Sigmoid colon (tissue), 7 donors: ENCODE measurements at places on chromosomes 2 and 18. TPM values are rescaled to one million over a fixed set of nuclear protein-coding genes. Genes with fewer than 3 reads are reported as not detected.
A peak's percentile ranks its signal among the peaks of the same experiment; 100 is the strongest.

GRCh38 chr2:203052539-203052938, 37.9 kb downstream of the NBEAL1 start:
- H3K4me1 ChIP-seq: no peaks in the 10 kb centered on the region
- H3K27me3 ChIP-seq: no peaks in the 10 kb centered on the region
- no peaks in the 10 kb centered on the region for H3K36me3 ChIP-seq
- H3K4me3 ChIP-seq: no peak overlapping the region
- no peak for DNase-seq
- H3K27ac ChIP-seq: no peak overlapping the region

DNA sequence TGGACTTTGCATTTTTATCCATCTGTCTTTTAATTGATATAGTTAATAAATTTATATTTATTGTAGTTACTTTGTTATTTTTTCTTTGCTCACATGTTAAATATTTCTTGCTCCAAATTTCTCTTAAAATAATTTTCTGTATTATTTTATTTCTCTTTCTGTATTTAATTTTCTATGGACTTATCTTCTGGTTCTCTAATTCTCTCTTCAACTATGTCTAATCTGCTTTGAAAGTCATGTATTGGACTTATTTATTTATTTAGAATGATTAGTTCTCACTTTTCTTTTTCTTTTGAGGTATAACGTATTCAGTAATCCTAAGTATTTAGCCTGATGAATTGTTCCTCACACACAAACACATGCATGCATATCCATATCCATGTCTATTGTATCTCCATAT, 53.1 kb downstream of the ASB1 start:
- peaks cover 14% of the 10 kb centered on the region for H3K4me1 ChIP-seq
- no peak overlapping the region for H3K27ac ChIP-seq
- H3K36me3 ChIP-seq: no peaks in the 10 kb centered on the region

- H3K27ac ChIP-seq: no peak overlapping the region
- H3K4me1 ChIP-seq: no peaks in the 10 kb centered on the region
- DNase-seq: no peak
Observed at GRCh38 chr2:136332436-136333095, 214.6 kb upstream of the CXCR4 start.

- H3K27me3 ChIP-seq: no peaks in the 10 kb centered on the region
- H3K27ac ChIP-seq: peak overlapping the region; percentile 91
- peaks cover 39% of the 10 kb centered on the region for H3K4me1 ChIP-seq
- peak overlapping the region; percentile 81 for H3K4me3 ChIP-seq
- DNase-seq: peak; percentile 69
- H3K36me3 ChIP-seq: peaks cover 6% of the 10 kb centered on the region
Observed at GRCh38 chr2:231199219-231199618, 788 bp downstream of the ARMC9 start.

- no peak overlapping the region for H3K4me3 ChIP-seq
- no peaks in the 10 kb centered on the region for H3K27me3 ChIP-seq
- H3K4me1 ChIP-seq: no peaks in the 10 kb centered on the region
- H3K27ac ChIP-seq: no peak overlapping the region
Observed at GRCh38 chr2:193542762-193543161, 1348.0 kb upstream of the TMEFF2 start.

DNA sequence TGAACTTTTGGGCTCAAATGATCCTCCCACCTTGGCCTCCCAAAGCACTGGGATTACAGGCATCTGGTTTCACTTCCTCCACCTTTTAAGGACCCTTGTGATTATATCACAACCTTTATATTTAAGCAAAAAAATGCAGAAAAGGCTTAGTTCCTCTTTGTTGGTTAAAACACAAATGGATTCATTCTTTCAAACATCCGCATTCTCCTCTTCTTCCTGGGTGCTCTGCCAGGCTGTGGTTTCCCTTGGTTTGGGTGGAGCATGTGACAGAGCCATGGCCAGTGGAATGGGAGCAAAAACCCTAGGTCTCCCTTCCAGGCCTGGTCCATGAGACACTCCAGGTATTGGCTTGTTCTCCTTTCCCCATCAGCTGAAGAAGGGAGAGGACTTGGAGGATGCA, 9.9 kb upstream of the SLC66A3 start:
- no peak overlapping the region for H3K4me3 ChIP-seq
- no peak for DNase-seq
- H3K27me3 ChIP-seq: no peaks in the 10 kb centered on the region

DNA sequence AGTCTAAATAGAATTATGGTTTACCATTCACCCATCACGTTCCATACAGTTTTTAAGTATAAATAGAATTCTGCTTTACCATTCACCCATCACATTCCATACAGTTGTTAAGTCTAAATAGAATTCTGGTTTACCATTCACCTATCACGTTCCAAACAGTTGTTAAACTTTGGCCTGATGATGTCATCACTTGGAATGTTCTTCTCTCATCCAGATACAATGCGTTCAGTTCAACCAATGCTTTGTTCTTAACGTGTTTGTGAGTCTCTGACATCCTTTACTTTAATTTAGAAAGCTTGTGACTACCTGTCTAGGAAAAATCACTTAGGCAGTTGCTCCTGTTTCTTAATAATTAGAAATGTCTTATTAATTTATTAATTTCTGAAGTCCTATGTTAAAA, 236.3 kb upstream of the RASGRP3 start:
- H3K4me3 ChIP-seq: no peak overlapping the region
- no peaks in the 10 kb centered on the region for H3K36me3 ChIP-seq
- DNase-seq: no peak
- H3K27ac ChIP-seq: no peak overlapping the region
- peaks cover 9% of the 10 kb centered on the region for H3K4me1 ChIP-seq

- H3K4me3 ChIP-seq: no peak overlapping the region
- no peaks in the 10 kb centered on the region for H3K27me3 ChIP-seq
- H3K4me1 ChIP-seq: no peaks in the 10 kb centered on the region
Observed at GRCh38 chr2:53230691-53231090, 536.9 kb upstream of the CHAC2 start.

DNA sequence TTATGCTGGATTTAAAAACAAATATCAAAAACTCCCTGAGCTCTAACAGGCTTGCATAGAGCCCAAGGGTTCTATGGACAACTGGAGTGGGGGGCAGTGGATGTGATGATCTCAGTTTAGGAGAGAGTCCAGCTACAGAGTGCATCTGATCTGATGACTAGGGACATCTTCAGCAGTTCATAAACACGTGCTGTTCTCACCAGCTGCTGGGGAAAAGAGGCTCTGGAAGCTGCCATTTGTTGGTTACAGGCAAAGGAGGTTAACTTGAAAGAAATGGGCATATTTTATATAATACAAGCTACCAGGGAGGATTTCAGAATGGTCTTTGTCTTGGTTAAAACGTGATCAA, 36.0 kb upstream of the ZNF396 start:
- H3K4me1 ChIP-seq: peaks cover 2% of the 10 kb centered on the region
- DNase-seq: no peak
- no peak overlapping the region for H3K27ac ChIP-seq
- no peak overlapping the region for H3K4me3 ChIP-seq

- no peak overlapping the region for H3K4me3 ChIP-seq
- no peaks in the 10 kb centered on the region for H3K4me1 ChIP-seq
- no peak overlapping the region for H3K27ac ChIP-seq
Observed at GRCh38 chr2:11678306-11678960, 8.4 kb upstream of the NTSR2 start.

DNA sequence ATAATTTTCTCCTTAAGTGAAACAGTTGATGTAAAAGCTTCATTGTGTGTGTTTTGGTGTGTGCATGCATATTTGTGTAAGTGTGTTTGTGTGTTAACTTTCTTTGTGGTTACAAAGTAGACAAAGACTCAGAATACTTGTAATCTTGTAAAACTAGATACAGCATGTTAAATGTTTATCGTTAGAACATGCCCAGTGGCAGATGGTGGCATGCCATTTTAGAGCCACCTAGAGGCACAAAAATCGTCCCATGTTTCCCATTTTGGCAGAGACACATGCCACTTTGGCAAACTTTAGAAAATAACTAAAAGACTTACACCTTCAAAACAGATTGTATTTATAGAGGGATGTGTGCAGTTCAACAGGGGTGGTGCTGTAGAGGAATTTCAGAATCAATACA, 224.1 kb downstream of the LRP1B start:
- H3K36me3 ChIP-seq: no peaks in the 10 kb centered on the region
- H3K4me1 ChIP-seq: no peaks in the 10 kb centered on the region
- DNase-seq: no peak

DNA sequence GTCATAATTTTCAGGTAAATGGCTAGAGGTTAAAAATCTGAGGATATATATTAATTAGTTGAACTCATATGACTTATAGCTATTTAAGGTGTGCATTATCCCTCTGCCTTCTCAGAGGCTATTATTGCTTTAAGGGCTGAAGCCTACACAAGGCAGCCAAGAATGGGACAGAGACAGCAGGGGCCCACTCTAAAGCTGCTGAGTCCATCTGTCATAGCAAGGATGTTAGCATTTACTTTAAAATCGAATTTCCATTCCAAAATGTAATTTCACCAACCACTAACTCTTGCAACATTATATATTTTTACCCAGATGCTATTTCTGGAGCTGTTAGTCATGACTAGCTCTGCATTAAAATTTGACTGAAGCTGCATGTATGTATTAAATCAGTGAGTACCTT, 236.3 kb upstream of the FSIP2 start:
- H3K27ac ChIP-seq: no peak overlapping the region
- H3K36me3 ChIP-seq: no peaks in the 10 kb centered on the region
- no peak for DNase-seq
- no peaks in the 10 kb centered on the region for H3K4me1 ChIP-seq
- H3K4me3 ChIP-seq: no peak overlapping the region
- H3K27me3 ChIP-seq: no peaks in the 10 kb centered on the region

GRCh38 chr2:229301237-229301636, 30.1 kb upstream of the PID1 start:
- H3K27ac ChIP-seq: no peak overlapping the region
- no peak for DNase-seq
- no peaks in the 10 kb centered on the region for H3K27me3 ChIP-seq
- no peaks in the 10 kb centered on the region for H3K36me3 ChIP-seq

DNA sequence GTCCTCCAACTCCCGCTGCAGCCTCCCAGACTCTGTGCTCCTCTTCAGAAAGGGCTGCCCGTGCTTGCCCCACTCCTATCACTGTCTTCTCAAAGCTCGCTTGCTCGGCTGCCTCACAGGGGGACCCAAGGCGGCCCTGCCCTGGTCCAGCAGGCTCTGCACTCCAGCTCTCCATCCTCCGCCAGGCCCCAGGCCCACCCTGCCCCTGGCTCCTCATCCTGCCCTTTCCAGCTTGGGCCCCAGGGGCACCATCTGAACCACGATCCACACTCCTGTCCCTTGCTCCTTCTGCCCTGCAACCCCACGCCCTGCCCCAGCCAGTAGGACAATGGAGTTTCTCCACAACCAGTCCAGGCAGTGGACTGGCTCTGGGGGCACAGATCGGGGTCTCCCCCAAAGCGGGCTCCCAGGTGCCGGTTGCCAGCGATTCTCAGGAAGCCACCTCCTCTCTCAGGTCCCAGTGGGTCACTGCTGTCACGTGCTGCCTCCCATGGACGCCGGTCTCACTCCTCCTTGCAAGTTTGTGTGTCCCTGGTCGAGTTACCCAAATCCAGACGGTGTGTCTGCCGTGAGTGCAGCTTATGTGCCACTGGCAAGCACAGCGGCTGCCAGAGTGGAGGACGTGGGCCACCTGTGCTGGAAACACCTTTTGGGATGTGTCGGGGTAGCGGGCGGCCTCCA, 238.5 kb downstream of the HDAC4 start:
- peak; percentile 61 for DNase-seq
- H3K4me1 ChIP-seq: peaks cover 35% of the 10 kb centered on the region
- no peak overlapping the region for H3K4me3 ChIP-seq
- no peak overlapping the region for H3K27ac ChIP-seq
- peaks cover 56% of the 10 kb centered on the region for H3K36me3 ChIP-seq
- H3K27me3 ChIP-seq: no peaks in the 10 kb centered on the region

- H3K27me3 ChIP-seq: no peaks in the 10 kb centered on the region
- no peak for DNase-seq
- H3K27ac ChIP-seq: no peak overlapping the region
- H3K4me1 ChIP-seq: no peaks in the 10 kb centered on the region
- H3K36me3 ChIP-seq: no peaks in the 10 kb centered on the region
- no peak overlapping the region for H3K4me3 ChIP-seq
Observed at GRCh38 chr18:26003356-26003755, 87.1 kb downstream of the SS18 start.

- H3K27ac ChIP-seq: no peak overlapping the region
- no peaks in the 10 kb centered on the region for H3K36me3 ChIP-seq
- no peak for DNase-seq
- H3K4me1 ChIP-seq: peaks cover 26% of the 10 kb centered on the region
Observed at GRCh38 chr18:7579918-7580542, 12.9 kb downstream of the PTPRM start.

- no peaks in the 10 kb centered on the region for H3K36me3 ChIP-seq
- H3K27me3 ChIP-seq: no peaks in the 10 kb centered on the region
- no peak for DNase-seq
- H3K27ac ChIP-seq: no peak overlapping the region
Observed at GRCh38 chr18:54739476-54739875, 88.8 kb upstream of the RAB27B start.

GRCh38 chr2:54457323-54458023, 1.3 kb downstream of the SPTBN1 start:
- H3K27ac ChIP-seq: peak overlapping the region; percentile 96
- peak overlapping the region; percentile 85 for H3K4me3 ChIP-seq
- H3K4me1 ChIP-seq: peaks cover 57% of the 10 kb centered on the region

ERFE gene
- not detected for total RNA-seq

NFU1 gene
- total RNA-seq: 79.2 TPM

GYPC gene
- 93.5 TPM for total RNA-seq

DSG3 gene
- total RNA-seq: not detected
